NCI-H1436 treated with DMSO at 0.1 percent for 48 hours (cell line): ENCODE measurements at places on chromosomes 1 and 21.

DNA sequence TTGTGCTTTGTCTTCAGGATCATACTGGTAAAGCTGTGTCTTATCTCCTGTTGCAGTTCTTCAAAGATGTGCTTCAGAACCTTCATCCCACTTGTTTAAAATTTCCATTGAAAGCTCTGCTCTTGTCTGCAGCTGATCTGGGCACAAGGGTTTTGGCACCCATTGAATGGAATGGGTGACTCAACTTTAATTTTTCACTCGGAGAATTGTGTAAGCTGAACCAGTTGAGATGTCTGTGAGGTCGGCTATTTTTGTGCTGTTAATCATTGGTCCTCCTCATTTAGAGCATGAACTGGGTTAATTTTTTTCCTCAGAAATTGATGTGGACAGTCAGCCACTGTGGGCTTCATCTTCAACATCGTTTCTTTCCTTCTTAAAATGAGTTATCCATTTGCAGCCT is 252.1 kb downstream of the TM2D1 start:
- no peak for DNase-seq

- no peak for DNase-seq
Measured at GRCh38 chr1:54221113-54221834, 21.3 kb downstream of the MRPL37 start.

GRCh38 chr1:29893046-29893723 is 656.9 kb downstream of the PTPRU start:
- DNase-seq: no peak

- no peak for DNase-seq
Measured at GRCh38 chr1:243513726-243514491, 258.1 kb downstream of the SDCCAG8 start.

GRCh38 chr1:37098237-37098636 is 63.9 kb upstream of the GRIK3 start:
- no peak for DNase-seq

- DNase-seq: no peak
Measured at GRCh38 chr1:5725855-5726585, 266.2 kb downstream of the NPHP4 start.

DNA sequence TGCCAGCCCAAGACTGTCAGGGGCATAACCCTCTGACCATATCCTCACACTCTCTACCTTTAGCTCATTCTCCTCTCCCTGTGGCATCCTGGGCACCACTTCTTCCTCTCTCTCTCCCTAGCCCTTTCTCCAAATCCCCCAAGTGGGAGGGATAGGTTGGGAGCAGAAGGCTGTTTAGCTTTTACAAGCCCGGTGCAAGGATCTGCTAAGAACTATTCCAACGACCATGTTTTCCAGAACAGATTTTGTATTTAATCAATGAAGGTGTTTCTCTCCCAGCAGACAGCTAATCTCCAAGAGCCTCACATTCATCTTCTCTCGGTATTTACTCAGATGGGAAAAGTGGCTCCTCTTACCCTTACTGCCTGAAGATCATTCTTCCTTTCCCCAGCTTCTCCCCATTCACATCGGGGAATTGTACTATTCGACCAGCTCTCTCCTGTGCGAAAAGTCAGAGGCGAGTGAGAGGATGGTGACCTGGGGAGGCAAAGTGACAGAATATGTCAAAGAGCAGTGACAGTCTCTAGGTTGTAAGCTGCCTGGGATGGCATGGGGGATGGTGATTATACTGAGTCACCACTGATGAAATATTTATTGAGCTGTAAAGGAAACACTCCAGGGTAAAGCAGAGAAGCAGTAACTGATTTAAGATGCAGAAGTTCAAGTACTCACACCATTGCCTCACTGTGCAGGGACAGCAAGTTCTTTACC is 47.0 kb upstream of the RBM15 start:
- no peak for DNase-seq

DNA sequence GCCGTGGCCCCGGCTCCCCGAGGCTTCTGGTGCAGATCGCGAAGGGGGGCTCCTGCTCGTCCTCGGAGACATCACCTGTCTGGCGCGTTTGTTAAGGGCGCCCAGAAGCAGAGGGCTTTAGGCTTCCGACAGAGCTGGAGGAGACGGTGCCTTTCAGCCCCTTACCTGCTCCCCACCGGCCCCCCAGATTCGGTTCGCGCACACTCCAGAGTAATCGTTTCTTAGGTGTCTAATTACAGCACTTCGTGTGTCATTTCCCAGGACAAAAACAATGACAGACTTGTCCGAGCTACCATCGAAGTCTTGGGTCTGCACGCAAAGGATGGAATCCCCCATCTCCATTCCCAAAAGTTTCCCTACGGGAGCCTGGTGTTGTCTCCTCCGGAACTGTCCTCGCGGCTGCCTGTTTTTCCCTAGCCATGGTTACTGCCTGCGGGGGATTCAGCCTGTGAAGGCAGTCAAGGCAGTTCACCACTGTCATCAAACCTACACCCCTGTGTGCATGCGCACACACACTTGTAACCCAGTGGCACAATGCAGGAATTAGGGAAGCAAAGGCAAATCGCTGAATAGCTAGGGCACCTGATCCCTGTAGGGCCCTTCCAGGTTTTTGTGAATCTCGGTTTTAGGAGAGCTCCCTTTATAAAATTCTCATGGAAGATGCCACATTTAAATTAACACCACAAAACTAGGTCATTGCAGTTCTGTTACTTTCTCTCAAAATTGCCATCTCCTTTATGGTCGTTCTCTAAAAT is 738 bp upstream of the CDC42BPA start:
- DNase-seq: no peak

- no peak for DNase-seq
Measured at GRCh38 chr1:32958827-32959226, 5.8 kb downstream of the RNF19B start.

DNA sequence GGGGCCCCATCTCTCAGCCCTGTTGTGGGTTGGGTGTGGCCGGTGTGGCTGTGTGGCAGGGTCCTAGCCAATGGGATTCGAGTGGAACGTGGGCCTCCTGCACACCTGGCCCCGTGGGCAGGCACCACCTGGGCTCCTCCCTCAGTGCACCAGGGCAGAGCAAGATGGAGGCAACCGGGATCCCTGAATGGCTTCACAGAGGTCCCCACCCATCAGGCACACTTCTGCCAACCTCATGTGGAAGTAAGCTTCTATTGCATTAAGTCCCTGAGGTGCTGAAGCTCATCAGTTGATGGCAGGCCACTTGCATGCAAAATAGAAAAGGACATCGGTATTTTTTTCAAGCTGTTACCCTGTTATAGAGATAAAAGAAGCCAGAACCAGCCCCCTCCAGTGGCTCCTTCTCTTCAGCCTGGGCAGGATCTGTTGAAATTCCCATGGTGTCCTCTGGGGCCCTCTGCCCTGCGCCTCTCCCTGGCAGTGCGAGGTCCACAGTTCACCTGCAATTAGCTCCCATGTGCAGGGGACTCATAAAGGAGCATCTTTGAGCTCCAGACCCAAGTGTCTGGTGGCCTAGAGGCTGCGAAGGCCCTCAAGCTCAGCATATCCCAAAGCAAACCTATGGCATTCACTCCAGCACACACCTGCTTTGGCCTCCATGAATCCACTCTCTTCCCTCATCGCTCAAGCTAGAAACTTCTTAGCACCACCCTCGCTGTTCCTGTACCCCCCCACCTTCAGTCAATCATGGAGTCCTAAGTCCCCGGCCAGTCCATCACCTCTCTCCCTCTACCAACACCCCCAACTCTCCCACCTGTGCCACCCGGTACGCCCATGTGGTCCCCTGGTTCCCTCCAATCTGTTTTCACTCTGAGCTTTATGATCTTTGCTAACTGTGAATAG is 2.1 kb upstream of the SLC45A1 start:
- no peak for DNase-seq

DNA sequence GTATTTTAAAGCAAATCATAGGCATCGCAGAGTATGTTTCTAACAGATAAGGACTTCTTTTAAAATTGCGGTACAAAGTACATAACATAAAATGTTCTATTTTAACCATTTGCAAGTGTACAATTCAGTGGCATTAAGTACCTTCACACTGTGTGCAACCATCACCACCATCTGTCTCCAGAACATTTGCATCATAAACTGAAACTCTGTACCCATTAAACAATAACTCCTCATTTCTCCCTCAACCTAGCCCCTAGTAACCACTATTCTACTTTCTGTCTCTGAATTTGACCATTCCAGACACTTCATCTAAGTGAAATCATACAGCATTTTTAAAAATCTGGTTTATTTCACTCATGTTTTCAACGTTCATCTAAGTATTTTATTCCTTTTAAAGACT is 16.6 kb upstream of the ATF3 start:
- DNase-seq: no peak

DNA sequence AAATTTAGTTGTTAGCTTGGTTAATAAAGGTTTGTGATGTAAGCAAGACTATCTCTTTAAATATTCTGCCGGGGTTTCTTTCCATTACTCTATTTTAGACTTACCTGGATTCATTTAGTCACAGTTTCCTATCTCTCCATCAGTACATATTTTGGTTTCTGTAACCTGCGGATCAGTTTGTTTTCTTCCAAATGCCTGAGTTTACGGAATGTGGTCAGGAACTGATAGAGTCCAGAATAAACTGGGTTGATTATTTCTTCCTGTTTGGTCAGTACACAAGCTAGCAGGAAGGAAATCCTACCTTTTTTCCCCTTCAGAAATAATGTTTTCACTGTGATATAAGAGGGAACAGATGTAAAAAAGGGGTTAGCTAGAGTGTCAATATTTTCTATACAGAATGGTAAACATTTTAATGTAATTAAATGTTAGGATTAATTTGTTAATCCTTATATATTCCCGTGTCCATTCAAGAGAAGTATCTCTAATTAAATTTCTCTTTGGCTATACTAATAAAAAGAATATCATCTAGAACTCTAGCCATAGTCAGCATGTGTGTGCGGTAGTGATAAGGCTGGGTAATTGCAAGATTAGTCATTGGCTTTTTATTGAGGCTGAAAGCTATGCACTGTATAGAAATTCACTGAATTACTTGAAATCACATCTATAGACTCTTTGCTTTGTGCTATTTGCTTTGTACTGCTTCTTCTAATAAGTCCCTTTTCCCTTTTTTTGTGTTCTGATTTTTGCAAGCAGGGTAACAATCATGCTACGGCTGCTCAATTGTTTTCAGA is 144.7 kb upstream of the ADGRL4 start:
- DNase-seq: no peak

GRCh38 chr1:91790392-91790791 is 95.6 kb downstream of the TGFBR3 start:
- DNase-seq: no peak

DNA sequence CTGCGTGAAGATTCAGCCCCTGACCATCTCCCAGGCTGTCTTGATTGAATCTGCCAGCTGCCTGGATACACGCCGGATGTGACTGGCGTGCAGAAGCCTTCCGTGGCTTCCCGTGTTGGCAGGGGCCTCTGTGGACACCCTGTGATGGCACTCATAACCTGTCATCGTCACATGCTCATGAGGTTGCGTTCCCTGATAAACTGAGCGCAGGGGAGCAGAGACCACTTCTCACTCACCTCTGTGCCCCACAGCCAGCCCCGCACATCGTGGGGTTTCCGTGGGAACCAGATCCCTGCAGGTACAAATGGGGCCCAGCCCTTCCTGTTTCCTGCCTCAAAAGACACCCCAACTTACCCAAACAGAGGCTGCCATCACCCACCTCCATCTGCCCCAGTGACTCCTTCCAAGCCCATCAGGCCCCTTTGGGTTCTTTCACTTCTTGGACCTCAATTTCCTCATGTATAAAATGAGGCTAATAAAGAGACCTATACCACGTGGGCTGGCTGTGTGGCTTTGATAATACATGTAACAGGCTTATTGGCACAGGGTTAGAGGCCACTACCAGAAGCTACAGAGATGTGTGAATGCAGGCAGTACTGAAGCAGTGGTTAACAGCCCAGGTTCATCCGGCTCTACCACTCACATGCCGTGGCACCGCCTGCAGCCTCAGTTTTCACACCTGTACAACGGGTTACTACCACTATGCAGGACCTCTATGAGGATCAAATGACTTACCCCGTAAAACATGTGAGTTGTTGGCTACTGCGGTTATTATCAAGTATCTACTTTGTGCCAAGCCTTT is 23.6 kb downstream of the HTR6 start:
- no peak for DNase-seq

GRCh38 chr1:174324939-174325338 is 122.8 kb upstream of the GPR52 start:
- DNase-seq: no peak

DNA sequence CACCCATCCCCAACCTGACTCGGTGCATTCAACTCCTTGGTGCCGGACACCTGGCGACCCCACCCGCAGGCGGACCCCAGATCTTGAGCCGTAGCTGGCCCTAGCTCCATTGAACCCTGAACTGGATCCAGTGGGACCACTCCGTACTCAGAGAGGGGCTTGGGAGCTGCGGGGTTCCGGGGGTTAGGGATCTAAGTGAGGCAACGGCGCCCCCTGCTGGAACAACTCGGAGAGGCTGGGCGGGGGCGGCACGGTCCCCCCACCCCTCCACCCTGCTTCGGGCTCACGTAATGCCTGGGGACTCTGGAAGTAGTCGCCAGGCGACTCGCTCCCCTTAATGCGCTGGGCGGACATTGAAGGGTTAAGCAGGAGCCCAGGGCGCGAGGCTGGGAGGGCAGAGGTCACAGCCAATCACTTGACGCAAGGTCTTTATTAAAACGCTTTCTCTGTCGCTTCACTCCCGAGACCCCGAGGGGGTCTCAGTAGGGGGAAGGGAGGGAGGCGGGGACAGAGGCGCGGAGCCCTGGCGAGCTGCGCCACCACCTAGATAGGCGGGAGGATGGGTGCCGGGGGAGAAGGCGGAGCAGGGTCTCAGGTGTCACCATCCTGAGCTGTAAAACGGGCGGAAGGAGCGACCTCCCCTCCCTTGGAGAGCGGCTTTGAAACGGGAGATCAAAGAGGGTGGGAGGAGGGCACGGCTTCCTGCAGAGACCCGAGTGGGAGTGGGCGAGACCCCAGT is 704 bp upstream of the CRABP2 start:
- DNase-seq: peak; percentile 35

DNA sequence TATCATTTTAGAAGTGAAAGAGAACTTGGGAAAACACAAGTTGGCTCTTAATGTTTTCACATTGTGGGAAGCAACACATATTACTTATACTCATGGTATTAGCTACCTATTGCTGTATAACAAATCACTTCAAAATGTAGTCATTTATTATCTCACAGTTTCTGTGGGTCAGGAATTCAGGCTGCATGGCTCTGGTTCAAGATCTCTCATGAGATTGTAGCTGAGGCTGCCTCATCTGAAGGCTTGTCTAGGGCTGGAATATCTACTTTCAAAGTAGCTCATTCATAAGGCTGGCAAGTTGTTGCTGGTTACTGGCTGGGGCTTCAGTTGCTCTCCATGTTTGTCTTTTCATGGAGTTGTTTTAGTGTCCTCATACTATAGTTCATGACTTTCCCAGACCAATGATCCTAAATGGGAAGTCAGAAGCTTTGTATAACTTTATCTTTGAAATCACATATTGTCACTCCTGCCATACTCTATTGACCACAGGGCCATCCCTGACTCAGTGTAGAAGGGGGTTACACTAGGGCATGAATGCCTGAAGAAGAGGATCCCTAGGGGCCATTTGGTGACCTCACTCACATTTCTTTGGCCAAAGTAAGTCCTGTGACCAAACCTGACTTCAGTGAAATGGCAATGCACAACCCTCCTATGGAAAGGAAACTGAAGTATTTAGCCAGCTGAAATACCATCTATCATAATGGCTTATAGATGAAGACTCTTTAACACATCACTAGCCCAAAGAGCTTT is 37.9 kb upstream of the POU2F1 start:
- no peak for DNase-seq
